RWPE1 (cell line): ENCODE measurements at places on chromosomes 7 and 10.

DNA sequence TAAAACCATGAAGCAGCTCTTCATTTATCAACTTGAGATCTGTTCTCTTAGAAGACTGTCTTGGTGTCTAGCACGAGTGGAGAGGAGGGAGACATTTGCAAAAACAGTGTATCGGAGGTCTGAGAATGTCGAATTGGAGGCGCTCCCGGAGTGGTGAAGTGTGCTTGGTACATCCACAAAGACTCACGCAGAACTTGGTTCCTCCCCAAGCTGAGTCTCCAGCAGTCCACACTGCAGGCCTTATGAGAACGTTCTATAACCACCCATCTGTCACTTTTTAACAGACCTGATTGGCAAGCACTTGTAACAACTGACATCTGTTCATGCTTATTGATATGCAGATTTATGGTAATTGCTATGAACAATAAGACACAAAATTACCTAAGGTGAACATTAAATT lies 261.6 kb downstream of the CELF2 start:
- no peak for DNase-seq

GRCh38 chr10:98795467-98795866 lies 348.7 kb upstream of the HPS1 start:
- DNase-seq = no peak

DNA sequence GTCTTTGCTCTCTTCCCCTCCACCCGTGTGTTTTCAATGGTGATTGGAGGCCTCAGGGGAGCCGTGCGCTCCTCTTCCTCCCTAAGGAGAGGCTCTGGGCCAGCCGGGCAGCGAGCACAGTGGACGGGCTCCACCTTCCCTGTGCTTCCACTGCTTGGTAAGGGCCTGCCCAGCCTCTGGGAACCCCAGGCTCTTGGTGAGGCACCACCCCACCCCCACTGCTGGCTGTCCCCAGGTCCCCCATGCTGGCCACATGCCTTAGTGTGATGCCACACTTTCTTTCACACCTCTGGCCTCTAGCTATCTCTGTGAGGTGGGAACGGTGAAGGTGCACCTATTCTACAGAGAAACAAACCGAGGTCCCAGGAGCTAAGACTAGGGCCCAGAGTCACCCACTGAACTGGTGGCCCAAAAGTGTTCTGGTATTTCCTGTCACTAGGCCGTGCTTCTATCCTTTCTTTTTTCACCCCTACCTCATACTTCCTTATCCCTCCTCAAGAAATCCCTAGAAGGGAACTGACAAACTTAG lies 53.3 kb downstream of the UNC5B start:
- no peak for DNase-seq

DNA sequence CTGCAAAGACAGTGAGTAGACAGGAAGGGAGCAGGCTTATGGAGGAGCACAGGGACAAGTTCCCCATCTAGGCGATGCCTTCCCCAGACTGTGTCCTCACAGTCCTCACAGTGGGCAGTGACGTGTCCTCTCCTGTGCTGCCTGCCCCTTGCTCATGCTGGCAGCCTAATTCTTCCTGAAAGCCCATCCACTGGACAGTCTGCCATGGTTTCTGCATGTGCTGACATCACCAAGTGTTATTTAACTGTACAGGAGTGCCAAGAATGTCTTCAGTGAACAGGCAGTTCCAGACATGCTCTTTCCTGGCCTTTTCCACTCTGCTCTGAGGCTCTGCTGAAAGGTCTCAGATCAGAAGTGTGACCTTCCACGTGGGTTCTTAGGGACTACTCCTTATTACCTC lies 54.1 kb downstream of the ZNF248 start:
- DNase-seq = no peak

DNA sequence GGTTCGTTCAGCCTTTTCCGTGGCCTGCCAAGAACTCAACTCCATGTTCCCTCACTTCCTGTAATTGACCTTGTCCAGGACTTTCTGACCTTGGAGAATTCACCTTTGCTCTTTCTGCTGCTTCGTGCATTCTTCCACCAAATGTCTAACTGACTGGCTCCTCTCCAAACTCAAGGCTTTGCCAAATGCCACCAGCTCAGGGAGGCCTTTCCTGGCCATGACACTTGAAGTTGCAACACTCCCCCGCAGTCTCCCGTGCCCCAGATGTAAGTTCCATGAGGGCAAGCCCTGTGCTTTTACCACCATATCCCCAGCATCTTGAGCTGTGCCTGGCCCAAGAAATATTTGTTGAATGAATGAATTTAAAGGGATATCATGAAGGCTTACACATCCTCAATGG lies 238.4 kb downstream of the ARHGAP21 start:
- no peak for DNase-seq

GRCh38 chr10:6514180-6514579 lies 65.9 kb downstream of the PRKCQ start:
- no peak for DNase-seq
